ENCODE measurements at places on chromosomes 11 and 22.

GRCh38 chr11:58641341-58641740 is 18.9 kb downstream of the CNTF start:
- DNase-seq = no peak

DNA sequence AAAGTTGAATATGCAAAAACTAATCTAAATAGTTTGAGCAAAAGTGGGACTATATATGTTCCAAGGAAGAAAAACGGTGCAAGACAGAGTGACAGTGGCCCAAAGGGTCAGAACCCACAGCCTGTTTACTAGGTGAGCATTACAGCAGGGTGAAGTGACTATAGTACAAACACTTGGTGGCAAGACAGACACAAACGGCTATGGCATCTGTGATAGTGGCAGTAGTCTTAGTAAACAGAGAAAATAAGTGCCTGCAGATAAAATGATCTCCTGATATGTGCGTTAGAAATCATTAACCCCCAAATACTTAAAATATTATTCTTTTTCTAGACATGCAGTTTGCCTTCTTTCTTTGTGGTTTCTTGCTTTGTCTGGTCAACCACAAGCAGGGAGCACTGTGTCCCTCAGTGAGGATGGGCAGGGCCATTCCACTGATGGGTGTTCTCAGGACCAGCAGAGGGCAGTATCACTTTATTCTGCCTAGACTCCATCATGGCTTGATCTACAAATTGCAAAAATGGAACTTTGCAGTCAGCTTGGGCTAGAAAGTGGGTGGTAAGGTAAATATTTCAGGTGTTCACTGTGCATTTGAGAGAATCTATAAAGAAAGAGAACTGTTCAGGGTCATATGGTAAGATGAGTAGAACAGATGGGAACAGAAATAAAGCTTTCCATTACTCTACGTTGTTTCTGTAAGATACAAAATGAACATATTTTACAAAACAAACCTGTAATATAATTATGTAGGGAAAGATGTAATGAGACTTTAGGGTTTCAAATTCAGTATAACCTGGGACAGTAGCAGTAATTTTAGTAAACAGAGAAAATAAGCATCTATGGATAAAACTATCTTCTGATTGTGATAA is 198.2 kb downstream of the SWAP70 start:
- DNase-seq = peak; percentile 51

GRCh38 chr11:2470495-2470894 is 25.7 kb downstream of the KCNQ1 start:
- DNase-seq = no peak

DNA sequence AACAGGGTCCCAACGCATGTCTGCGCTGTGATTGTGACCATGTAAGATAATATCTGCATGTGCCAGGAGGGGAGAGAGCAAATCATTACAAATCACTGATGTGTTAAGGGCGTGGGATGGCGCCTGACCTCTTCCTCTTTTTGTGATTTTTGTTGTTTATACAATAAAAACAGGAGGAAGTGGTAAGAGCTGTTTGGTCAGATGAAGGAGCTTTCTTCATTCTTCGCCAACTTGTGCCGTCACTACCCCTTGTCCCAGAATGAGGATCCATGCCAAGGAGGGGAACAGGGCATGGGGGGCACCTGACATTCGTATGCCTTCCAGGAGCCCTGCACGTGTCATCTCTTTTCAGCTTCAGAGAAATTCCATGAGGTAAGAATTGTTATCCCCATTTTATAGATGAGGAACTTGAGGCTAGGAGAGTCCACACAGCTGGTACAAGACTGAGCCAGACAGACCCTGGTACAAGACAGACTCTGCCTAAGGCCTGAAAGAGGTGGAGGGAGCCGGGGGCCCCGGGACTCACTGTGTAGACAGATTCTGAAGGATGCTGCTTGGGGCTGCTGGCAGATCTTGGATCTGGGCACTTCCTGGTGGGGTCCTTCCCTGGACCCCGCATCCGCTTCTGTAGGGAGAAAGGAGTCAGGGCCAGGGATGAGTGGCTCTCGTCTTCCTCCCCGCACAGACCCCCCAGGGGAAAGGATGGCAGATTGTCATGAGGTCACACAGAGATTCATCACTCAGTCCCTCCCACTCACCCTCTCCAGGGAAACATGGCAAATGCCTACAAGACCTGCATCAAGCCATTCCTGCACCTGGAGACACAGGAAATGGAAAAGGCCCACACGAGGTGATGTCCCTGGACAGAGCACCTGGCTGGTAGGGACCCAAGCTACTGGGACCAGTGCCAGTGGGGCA is 34.6 kb downstream of the NFAM1 start:
- DNase-seq = peak; percentile 42

GRCh38 chr11:117462864-117463247 is 135.2 kb downstream of the CEP164 start:
- no peak for DNase-seq

- no peak for DNase-seq
These were observed 767.5 kb downstream of the JRKL start for GRCh38 chr11:97157221-97157740.

DNA sequence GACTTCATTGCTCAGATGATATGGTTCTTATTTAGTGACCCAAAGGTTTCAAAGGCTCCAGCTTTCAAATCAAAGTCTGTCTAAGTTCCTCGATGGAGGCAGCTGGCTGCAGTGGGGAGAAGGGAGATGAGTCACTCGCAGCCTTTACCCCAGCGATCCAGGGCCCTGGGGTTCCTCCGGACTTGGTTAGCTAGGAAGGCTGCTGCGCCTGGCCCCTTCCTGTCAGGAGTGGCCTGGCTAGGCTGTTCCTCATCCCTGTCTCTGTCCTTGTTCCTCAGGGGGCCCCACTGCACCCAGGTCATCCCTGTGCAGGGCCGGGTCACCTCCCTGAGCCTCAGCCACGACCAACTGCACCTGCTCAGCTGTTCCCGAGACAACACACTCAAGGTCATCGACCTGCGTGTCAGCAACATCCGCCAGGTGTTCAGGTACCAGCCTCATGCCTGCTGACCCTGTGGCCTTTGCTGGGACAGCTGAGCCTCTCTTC is 13.9 kb downstream of the ATG16L2 start:
- DNase-seq = no peak

GRCh38 chr11:58770627-58771457 is 39.1 kb upstream of the GLYAT start:
- no peak for DNase-seq

GRCh38 chr11:10388101-10388500 is 67.0 kb upstream of the AMPD3 start:
- no peak for DNase-seq

GRCh38 chr22:31496007-31496734 is at the start of gene SFI1:
Gene SFI1 (plus strand): TSS chr22:31496536. CDS start chr22:31508285, 11,749 bp downstream.
- peak; percentile 91 for DNase-seq

GRCh38 chr11:131916638-131917037 is 546.2 kb downstream of the NTM start:
- no peak for DNase-seq

- DNase-seq = no peak
These were observed 17.5 kb downstream of the RELT start for GRCh38 chr11:73393479-73394415.

GRCh38 chr11:83140691-83141455 is 16.1 kb upstream of the PCF11 start:
- no peak for DNase-seq

GRCh38 chr22:30694640-30695350 is at the start of gene OSBP2:
Gene OSBP2 (plus strand): TSS chr22:30694874. CDS start chr22:30694910, 36 bp downstream.
- DNase-seq = no peak

DNA sequence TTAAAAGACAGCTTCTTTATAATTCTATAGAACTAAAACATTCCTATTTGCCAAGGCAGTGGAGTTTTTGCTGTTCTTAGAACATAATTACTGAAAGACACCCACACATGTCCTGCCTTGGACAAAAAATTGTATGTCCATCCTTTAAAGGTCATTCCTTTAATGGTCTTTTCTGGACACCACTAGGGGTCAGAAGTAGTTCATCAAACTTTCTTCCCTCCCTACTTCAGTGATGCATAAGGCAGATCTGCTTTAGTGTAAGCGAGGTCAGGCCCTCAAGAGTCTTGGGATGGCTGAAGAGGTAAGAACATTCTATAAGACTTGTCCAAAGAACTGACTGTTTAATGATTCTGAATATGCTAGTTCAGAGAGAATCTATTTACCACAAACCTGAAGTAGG is 4.3 kb upstream of the OR51V1 start:
- peak; percentile 8 for DNase-seq

DNA sequence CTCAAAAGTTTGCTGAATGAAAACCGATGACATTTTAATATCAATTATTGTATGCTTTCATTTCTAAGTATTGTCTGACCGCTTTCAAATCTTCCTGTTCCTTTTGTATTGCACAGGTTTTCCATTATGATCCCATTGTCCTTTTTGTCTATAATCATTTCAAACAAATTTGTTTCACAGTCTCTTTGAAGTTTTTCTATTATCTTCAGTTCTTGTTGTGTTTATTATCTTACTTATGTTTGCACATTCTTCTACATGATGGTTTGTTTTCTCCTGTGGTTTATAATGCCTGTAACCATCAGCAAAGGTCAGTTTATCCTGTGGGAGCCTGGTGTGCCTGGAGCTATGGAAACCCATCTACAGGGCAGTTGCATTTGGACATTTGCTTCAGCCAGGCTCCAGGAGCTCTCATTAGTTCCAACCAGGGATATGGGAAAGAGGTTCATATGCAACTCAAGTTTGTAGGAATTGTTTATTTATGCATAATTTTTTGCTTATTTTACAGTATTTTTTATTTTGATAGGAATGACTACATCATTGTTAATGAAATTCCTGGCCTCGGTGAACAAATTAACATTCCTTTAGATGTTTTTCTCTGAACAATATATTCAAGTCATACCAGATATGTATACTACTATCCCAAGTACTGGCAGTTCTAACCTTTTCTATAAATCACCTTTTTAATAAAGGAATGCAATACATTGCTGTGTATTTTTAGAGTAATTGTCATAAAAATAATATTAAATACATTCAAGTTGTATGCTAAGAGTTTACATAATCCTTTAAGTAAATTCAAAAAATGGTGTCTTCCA is 179.2 kb downstream of the SBF2 start:
- DNase-seq = no peak

DNA sequence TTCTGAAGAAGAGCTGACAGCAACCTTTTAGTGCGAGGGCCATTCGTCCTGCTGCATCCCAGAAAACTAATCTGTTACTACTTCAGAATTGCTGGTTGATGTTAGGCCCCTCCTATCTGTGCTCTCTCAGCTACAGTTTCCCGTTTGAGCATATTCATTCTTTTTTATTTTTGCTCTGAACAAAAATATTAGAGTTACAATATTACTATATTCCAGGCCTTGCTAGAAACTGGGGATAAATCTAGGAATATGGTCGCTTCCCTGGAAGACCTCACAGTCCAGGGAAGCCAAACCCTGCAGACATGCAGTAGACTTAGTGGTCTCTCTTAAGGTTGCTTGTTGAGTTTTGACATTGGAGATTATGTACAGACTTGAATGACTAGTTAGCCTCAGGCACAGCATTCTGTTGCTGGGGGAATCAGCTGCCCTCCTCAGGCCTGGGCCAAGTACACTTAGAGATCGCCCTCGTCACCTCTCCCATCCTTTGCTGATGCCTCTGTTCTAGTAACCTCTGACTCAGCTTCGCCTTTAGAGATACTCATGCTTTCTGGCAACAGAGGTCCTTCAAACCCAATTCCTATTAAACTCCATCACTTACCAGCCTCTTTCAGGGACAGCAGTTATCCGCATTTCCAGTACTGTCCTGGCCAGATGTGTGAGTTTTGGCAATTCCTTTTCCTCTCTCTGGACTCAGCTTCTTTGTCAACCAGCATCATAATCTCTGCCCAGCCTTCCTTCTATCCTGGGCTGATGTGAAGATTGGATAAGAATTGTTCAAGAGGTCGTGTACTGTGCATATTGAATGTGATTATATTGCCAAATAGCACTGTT is 698 bp upstream of the ANAPC15 start:
- DNase-seq = no peak

DNA sequence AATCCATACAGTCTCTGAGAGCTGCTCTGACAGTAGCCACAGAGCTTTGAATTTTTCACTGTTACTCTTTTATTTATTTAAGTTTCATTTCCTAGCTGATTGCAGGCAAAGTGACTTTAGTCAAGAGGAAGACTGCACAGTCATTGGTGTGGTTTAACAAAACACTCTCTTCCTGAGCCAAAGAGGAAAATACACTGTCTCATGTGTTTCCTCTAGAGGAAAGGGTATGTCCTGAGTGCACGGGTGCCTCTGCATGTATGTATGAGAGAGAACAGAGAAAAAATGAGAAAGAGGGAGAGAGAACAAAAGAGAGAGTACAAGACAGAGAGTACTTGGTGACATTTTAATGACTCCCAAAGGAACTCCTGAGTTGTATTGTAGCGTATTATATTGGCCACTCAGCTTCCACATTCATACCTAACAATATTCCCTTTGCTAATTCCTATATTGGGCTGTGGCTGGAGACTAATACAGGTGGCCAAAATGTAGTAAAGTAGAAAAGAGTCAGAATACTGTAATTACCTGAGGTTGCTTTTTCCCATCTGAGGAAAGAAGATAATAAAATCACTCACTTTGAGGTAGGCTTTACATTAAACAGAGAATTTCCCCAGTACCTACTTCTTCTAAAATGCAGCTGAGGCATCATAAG is at the start of gene OR4D9:
Gene OR4D9, plus strand, starts transcription at position 599 of the 649 bp plus-strand sequence. CDS start 3,374 bp downstream, outside the sequence.
- DNase-seq = no peak

DNA sequence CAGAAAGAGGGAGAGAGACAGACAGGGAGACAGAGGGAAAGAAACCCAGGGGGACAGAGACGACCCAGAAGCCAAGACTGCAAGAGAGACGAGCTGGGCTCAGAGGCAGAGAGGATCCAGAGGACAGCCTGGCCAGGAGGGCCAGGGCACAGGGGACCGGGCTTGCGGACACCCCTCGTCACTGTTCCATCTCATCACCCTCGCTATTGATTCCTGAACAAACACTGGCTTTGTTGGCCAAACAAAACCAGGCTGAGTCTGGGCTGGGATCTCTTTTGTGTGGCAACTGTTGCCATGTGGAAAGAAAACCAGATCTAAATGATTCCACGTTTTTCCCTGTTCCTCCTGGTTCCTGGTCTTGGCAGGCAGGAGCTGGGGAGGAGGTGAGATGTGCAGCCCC is 339.4 kb downstream of the MN1 start:
- DNase-seq = no peak
